ENCODE measurements at places on chromosomes 13 and 19.

GRCh38 chr13:85729296-85729695 is 69.9 kb downstream of the SLITRK6 start:
- no peak for DNase-seq

GRCh38 chr19:3687774-3688706 is 12.2 kb downstream of the PIP5K1C start:
- DNase-seq: no peak

GRCh38 chr13:31160857-31161556 is 697 bp downstream of the HSPH1 start:
- DNase-seq: peak; percentile 93

- no peak for DNase-seq
These were observed 12.5 kb downstream of the ALG5 start for GRCh38 chr13:36986462-36987240.

DNA sequence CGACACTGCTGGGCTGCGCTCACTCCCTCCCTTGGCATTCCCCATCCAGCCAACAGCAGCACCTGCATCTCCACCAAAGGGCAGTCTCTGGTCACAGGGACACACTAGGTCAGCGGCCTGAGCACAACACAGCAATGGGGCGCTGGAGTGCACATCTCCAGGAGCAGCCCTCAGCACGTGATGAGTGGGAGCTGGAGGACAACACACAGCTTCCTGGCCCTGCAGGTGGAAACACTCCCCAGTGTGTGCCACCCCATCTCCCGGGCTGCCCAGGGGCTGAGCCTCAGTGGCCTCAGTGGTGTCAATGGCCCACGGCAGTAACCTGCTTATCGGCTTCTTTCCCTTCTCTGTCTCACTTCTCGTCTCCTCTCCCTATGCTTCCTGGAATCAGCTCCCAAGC is 96.8 kb upstream of the VSTM2B start:
- DNase-seq: no peak

DNA sequence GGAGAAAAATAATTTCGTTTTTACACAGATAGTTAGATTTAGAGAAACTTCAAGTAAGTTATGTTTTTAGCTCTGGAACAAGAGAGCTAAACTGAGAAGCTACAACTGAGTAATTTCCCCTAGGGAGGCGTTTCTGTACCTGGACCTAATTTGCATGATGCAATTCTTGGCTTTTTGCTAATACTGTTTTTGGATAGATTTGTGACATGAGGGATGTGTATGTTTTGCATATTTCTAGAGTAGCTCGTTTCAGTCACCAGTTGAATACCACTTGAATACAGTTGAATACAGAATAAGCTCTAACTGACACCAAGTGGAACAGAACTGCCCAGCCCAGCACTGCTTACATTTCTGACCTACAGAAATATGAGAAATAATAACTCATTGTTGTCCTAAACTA is 1227.9 kb upstream of the SPRY2 start:
- no peak for DNase-seq

DNA sequence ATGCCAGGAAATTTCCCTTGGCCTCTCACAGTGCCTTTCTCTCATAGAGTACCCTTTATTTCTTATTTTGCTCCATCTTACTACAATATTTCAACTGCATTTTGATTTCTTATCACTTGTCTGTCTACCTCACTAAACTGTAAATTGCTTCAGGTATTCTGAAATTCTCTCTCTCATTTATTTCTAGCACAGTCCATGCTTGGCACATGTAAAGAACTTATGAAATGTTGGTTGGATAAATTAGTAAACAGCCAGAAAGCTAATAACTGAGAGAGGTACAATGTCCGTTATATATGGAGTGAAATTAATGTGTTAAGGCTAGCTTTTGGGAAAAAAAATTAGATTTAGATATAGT is 138.3 kb upstream of the RFC3 start:
- DNase-seq: no peak

DNA sequence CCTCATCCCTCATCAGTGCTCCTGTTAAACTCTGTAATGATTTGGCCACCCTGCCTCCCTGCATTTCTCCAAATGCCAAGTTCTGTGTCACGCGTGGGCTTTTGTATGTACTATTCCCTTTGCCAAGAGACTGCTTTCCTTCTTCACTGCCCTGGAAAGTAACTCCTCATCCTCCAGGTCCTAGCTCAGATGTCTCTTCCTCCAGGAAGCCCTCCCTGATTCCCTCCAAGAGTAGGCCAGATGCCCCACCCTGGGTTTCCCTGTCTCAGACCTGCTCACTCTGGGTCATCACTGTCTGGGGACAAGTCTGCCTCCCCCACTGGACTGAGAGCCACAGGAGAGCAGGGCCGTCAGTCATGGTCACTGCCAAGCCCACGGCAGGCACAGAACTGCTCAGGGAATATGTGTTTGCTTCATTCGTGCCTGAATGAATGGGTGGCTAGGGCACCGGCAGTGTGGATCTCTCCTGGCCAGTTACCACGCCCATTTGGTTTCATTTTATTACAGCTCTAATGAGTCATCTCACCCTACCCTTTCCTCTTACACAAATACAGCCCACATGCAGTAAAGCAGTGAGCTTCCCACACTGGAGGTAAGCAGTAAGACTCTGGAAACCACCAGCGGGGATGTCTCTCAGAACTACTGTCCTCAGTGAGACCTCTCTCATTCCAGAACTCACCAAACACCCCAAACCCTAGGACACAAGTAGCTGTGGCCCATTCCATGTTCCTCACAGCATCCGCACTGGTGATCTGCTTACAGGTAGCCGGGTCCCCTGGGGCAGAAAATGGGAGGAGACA is 12.1 kb upstream of the GPR4 start:
- DNase-seq: no peak

DNA sequence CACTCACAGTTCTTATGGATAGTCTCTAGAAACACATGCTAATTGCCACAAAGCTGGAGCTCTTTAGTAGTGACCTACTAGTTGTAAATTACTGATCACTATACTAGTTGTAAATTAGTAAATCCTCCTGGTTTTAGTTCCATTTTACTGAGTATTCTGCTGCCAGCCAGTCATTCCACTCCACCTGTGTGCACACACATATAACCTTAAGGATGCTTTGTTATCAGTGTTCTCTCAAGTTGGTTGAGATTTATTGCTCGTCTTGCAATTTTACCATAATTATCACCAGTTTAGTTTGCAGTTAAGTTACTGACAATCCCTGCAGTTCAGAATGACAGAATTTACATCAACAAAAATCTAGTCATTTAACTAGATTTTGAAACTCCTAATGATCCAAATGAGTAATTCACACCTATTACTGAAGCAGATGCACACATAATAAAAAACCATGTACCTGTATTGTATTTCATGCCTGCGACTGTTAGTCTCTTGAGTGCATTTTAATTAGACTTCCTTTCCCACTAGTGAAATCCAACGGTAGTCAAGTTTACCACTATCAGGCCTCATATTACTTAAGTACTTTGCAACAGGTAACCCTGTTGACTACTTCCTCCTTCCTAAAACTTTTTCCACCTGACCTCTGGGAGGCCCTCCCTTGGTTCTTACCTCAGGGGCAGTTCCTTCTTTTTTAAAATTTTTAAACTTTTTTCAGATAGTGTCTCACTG is 7.6 kb downstream of the TPT1 start:
- no peak for DNase-seq

DNA sequence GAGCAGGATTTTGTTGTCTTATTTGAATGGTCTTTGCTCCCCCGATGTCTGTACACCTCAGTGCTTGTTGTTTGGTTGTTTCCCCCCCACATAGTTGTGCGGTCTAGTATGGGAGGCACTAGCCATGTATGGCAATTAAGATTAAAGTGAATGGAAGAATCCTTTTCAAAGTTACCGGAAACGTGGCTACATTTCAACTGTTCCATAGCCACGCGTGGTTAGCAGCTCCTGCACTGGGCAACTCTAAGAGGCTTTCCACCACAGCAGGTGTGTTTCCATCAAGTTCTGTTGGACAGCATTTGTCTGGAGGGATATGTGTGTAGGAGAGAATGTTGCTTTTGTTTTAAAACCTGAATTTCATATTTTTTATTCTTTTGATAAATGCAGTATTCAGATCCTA is 247.3 kb downstream of the GGACT start:
- DNase-seq: no peak

DNA sequence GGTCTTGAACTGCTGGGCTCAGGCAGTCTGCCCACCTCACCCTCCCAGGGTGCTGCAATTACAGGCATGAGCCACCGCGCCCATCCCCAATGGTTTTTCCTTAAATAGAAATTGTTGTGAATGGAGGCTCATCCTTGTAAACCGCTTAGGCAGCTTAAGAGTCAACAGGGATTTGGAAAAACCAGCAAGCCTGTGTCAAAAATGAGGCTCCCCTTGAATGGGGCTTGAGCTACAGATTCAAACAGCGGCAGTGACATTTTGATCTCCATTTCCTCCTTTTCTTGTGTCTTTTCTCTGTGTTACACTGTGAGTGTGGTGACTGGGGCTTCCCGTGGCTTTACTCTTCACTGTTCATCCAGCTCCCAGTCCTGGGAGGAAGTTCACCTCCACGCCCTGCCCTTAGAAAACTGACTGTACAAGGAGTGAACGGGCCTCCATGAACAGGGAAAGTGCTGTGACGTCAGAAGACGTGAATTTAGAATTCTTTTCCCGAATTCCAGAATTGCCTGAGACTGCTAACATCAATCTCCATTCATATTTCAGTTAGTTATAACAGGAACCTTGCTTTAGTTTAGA is 15.3 kb upstream of the RAB8A start:
- no peak for DNase-seq

GRCh38 chr13:77698201-77699058 is 943 bp downstream of the SLAIN1 start:
- peak; percentile 85 for DNase-seq

DNA sequence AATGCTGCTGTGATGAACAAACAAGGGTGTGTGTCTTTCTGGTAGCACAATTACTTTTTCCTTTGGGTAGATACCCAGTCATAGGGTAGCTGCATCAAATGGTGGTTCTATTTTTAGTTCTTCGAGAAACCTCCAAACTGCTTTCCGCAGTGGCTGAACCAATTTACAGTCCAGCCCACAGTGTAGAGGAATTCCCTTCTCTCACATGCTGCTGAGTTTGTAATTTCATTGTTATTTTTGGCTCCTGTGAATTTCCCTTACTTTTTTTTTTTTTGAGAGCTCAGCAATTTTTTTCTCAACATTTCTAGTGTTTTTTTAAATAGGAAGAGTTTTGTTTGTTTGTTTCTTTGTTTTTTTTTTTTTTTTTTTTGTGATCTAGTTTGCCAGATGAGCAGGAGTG is 37.5 kb upstream of the ADGRE1 start:
- no peak for DNase-seq

DNA sequence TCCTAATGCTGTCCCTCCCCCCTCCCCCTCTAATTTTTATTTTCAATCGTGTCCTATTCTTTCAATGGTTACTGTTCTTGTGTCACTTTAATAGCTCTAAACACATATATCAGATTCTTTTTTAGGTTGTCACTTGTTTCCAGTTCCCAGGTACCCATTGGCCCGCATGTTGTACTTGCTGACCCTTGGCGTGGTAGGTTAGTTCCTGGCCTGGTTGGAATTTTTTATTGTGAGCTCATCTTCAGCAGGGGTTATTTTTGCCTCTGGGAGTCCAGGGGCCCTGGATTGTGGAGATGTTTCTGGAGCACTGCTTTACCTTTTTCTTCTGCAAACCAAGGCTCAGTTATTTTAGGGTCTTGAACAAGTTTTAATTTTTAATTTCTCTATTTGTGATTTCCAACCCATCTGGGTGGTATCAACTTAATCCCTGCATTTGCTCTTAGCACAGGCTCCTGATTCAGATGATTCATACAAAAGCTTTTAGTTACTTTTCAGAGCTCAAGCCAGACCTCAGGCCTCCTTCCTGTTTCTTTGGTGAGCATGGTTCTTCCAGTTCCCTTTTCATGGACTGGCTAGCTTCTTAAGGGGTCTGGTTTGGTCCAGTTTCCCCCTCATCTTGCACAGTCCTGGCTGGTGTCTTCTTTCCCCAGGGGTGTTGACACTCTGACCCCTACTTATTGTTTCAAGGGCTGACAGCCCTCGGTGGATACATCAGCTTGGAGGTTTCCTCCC is 220.5 kb downstream of the TM9SF2 start:
- DNase-seq: no peak

- DNase-seq: no peak
These were observed 77.5 kb downstream of the DLEU7 start for GRCh38 chr13:50766013-50766412.
